ENCODE measurements at places on chromosomes 4 and X.

DNA sequence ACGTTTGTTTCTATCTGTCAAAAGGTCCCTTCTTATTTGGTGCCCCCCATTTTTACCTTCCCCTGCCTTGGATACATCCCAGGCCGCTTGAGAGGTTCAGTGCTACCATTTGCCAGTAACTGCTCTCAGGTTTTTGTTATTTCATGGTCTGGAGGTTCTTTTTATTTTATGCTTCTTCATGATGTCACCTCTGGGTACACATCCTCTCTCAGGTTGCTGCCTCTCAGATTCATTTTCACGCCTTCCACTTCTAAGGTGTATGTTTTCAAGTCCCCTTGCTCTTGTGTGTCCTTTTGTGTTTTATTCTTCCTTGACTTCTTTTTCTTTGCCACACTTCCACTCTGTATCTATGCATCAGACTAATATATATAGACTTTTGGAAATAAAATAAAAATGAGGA, 640.1 kb upstream of the AADAT start:
- DNase-seq = no peak

- DNase-seq = no peak
Observed at GRCh38 chr4:123977641-123978081, 581.1 kb downstream of the SPRY1 start.

DNA sequence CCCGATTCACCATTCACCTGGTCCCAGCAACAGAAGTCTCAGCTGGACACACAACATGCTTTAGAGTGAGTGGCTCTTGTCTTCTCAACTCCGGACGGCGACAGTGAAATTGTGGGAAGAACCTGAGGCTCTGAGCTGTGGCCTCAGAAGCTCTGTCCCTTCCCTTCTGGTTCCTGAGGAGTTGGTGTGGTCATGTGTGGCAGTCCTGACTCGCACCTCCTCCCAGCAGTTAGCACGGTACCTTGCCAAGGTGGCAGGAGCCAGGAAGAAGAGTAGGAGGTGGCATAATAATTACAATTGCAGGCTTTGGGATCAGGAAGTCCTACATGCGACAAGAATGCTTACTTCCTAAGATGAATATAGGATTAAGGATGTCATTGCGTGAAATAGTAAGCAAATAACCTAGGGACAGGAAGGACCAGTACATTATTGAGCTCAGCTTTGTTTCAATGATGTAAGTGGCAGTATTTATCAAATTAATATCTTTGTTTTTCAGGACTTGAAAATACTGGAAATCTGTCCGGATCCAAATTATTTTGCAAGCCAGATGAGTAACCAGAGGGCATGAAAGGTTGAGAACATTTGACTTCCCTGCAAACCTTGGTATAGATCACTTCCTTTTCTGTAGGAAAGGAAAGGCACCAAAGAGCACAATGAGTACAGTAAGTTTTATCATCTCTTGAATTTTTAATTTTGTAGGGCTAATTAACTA, 21.1 kb downstream of the RNF4 start:
- no peak for DNase-seq

DNA sequence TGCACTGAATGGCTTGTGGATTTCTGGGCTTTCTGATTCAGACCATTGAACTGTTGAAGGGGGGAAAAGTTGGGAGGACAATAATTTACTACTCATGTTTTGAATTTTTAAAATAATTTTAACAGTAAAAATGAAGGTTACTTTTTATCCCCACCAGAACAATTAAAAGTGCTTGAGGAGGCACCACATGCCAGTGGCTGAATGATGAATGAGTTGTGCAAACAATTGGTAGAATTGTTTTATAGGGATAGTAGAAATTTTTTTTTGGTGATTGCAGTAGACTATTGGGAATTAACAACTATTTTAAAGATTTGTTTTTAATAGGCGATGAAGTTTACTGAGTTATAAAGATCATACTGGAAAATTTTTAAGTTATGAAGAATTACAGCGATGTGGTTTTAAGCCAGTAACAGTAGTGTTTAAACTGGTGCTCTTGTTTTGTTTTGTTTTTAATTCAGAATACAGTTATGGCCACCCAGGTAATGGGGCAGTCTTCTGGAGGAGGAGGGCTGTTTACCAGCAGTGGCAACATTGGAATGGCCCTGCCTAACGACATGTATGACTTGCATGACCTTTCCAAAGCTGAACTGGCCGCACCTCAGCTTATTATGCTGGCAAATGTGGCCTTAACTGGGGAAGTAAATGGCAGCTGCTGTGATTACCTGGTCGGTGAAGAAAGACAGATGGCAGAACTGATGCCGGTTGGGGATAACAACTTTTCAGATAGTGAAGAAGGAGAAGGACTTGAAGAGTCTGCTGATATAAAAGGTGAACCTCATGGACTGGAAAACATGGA, 2.7 kb downstream of the REST start:
- no peak for DNase-seq

DNA sequence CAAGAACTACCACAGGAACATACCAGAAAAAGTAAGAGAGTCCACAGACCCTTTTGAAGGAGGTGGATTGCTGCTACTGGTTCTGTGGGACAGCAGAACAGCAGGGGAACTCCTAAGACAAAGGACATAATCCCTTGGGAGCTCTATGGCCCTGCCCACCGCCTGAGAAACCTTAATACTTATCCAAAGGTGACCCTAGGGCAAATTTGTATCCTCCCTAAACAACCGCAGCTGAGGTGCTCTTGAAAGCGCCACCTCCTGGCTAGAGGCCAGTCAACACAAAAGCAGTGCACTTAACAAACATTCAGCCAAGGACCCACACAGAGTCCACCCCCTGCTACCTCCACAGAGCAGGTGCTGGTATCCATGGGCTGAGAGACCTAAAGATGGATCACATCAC, 136.8 kb downstream of the ADAM29 start:
- no peak for DNase-seq

GRCh38 chr4:153798420-153798819, 9.5 kb upstream of the SFRP2 start:
- no peak for DNase-seq

DNA sequence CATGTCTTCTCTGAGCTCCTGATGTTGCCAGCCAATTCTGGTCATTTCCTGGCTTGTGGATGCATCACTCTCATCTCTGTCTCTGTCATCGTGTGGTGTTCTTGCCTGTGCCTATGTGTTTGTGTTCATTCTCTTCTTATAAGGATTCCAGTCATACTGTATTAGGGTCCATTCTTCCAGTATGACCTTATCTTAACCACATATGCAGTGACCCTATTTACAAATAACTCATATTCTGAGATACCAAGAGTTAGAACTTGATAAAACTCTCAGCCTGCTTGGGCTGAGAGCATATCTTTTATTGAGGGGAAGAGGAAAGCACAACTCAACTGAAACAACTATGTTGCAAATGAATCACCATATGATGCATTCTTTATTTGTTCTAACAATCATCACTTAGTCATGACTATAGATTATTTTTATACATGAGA, 189.0 kb upstream of the ANXA10 start:
- DNase-seq = no peak

- DNase-seq = peak; percentile 91
Observed at GRCh38 chrX:150365051-150365989, 2.2 kb downstream of the MAMLD1 start.

GRCh38 chr4:102640669-102641068, 120.1 kb downstream of the MANBA start:
- no peak for DNase-seq

GRCh38 chr4:38075370-38076152, 115.4 kb downstream of the PTTG2 start:
- DNase-seq = no peak

DNA sequence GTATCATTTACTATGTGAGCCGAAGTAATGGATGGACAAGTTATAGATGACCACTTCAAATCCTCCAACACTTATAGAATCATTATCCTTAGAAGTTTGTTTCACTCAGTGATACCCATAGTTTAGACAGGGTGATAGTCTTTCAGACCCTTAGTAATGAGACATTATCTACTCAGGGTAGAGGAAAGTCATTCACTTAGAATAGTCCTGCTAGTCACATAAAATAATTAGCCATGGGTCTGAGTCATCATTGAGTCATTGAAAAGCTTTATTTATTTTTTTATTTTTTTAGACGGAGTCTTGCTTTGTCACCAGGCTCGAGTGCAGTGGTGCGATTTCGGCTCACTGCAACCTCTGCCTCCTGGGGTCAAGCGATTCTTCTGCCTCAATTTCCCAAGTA, 321.7 kb upstream of the FSTL5 start:
- no peak for DNase-seq

DNA sequence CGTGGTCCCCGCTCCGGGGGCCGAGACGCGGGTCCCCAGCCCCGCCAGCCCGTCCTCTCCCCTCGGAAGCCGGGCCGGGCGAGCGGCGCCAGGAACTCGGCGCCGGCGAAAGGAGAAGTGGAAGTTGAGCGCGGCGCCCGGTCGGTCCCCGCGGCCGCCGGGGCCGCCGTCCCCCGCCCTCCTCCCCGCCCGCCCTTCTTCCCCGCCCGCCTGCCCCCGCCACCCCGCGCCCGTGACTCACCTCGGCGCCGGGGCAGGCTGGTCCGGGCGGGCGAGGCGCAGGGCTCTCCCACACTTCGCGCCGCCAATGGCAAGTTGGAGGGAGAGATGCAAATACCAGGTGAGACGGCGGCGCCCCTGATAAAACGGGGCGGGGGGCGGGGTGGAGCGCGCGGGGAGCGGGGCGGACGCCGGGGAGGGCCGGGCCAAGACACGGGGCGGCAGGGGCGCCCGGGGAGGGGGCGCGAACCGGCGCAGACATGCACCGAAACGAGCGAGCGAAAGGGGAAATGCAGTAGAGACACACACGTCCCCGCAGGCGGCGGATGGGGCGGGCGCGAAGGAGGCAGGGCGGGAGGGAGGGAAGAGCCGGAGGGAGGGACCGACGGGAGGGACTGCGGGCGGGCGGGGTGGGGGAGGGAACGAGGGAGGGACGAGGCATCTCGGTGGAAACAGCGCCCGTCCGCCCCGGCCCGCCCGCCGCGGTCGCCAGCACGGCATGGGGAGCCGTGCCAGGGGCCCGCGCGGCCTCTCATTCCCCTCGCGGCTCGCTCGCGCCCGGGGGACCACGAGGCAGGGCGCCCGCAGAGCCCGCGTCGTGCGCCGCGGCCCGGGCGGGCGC, at the start of gene ELF4:
TSS of gene ELF4 (minus strand) at position 119 of the 841 bp plus-strand sequence. CDS start 29,167 bp downstream, outside the sequence.
- no peak for DNase-seq

- no peak for DNase-seq
Observed at GRCh38 chr4:123463869-123464268, 67.3 kb downstream of the SPRY1 start.

DNA sequence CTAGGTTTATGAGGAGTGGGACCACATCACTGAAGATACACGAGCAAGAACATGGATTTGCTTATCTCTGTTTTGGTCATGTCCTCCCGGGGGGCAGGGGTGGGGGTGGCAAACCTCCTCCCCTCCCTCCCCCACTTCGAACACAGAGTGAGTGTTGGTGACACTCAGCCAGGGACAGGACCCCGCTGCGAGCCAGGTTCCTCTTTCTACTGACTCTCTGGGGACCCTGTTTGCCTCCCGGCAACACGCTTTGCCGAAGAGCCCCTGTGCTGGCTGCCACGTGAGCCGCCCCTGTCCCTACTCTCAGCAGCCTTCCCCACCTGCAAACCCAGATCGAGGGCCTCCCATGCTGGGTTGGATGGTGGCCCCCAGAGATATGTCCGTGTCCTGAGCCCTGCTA, 34.7 kb downstream of the P2RY8 start:
- no peak for DNase-seq

- no peak for DNase-seq
Observed at GRCh38 chrX:38882894-38883626, 81.8 kb downstream of the MID1IP1 start.

DNA sequence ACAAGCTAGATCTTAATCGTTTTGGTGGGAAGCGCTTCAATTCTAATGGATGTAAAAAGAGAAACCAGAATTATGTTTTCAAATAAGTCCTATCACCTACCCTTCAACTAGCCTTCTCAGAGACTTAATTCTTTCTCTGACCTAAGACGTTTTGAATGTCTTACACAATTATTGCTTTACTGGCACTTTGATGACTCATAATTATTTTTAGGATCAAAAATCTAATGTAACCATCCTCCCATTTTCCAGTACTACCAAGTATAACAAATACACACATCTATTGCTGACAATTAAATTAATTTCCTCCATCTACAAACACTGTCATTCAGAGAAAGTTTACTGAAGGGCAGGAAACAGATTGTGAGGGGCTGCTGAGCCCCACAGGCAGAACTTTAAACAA, 108.6 kb downstream of the PPP3CA start:
- DNase-seq = no peak

GRCh38 chr4:58477950-58478349, 1367.8 kb upstream of the IGFBP7 start:
- DNase-seq = no peak

DNA sequence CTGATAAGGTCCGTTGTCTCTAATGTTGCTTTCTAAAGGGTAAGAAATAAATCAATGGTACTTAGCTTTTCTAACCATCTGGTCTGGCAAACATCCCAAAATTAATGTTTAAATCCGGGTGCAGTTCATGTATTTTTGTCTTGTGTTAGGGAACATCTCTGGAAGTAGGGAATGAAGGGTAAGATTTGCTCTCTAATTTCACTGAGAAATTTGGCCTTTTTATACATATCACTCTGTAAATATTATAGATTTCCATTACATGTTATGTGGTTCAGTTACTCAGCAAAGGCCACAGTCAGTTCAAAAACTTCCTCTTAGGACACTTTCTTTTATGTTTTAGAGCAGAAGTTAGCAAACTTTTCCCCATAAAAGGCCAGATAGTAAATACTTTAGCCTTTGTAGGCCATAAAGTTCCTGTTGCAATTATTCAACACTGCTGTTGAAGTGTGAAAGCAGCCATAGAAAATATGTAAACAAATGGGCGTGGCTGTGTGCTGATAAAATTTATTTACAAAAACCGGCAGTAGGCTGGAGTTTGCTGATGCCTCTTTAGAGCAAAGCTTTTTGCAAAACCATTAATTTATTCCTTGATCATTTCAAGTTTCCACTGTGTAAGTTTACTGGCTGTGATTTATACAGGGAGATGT, 218.1 kb downstream of the ANTXR2 start:
- no peak for DNase-seq
